ENCODE measurements at places on chromosomes 11 and 22.

DNA sequence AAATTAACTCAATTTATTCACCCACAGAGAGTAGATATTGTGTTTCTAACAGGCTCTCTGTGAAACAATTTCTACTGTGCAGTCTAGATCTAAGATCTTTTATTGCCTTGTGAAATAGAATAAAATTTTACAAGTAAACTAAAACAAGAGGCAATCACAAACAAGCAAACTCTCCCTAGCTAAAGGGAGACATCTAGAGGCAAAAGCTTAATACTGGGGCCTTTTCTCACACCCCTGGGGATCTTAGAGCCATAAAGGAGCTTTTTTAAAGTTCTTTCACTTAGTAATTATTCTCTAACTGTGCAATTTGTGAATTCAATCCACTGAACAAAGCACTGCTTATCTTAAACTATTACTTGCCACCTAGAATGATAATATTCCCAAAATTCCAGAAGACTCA is 19.7 kb downstream of the ALG9 start:
- no peak for DNase-seq

- no peak for DNase-seq
Observed at GRCh38 chr11:61954106-61954850, 4.1 kb downstream of the BEST1 start.

DNA sequence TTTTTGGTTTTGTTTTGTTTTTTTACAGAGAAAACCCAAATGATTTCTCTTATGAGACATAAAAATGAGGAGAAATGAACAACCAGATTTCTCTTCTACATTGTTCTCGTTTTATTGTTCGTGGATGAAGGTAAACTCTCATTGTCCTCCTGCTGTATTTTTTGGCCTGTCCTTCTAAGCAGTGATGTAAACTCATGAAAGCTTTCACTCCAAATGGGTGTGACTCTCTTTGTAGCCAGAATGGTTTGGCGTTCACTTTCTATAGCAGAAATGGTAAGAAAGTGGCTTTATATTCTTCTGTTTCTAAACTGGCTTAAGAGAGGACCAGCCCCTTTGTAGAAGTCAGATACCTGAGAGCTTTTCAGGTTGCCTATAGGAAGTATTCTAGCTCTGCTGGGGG is 15.5 kb upstream of the BMAL1 start:
- no peak for DNase-seq

DNA sequence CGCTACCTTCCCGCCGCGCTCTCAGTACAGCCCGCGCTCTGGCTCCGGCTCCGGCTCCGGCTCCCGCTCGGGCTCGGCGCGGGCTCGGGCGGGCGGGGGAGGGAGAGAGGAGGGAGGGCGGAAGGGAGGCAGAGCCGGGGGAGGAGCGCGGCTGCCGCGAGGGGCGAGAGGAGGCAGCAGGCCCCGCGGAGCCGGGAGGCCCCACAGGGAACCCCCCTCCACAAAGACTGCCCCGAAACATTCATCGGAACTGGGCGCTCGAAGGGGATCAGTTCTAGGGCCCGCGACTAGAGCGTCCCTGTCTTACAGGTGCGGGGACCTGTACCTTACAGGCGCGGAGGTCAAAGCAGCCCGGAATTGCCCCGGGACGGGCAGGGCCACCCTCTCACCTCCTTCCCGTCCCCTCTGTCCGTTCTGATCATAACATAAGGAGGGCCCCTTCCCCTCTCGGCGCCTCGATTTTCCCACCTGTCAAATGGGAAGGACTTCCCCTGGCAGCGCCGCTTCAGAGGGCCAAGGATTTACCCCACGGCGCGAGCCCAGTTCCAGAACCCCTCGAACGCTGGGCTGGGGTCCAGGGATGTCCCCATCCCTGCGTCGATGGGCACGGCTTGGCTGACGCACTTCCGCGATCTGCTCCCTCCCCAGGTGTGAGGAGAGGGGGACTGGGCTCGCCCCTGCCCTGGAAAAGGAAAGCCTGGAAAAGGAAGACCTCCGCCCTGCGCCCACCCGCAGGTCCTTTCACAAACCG is at the start of gene SHISA8:
Gene SHISA8 (minus strand): TSS at position 40 of the 751 bp plus-strand sequence. CDS start 407 bp downstream, outside the sequence.
- DNase-seq: peak; percentile 55

GRCh38 chr22:21666786-21667185 is 974 bp downstream of the PPIL2 start:
- DNase-seq: no peak

GRCh38 chr11:130175898-130176297 is 16.3 kb downstream of the ST14 start:
- no peak for DNase-seq

GRCh38 chr11:44950031-44950624 is 555 bp downstream of the TP53I11 start:
- DNase-seq: peak; percentile 14

DNA sequence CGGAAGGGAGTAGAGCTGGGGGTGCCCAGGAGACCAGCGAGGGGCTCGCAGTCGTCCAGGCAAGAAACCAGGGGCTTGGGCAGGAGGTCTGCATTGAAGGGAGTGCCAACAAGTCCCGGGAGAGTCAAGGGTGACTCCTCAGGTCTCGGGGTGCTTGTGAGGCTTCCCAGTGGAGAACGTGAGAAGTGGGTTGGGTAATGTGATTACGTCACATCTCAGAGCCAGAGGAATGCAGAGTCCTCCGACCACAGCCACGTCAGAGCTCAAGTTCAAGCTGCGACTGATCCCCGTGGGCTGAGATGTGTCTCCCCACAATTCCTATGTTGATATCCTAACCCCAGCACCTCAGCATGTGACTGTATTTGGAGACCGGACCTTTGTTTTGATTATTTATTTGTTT is 89.7 kb upstream of the SHANK2 start:
- DNase-seq: no peak

GRCh38 chr22:43168471-43169309 is 17.3 kb downstream of the TSPO start:
- DNase-seq: no peak

- no peak for DNase-seq
Observed at GRCh38 chr22:43396321-43396933, 15.4 kb upstream of the MPPED1 start.

DNA sequence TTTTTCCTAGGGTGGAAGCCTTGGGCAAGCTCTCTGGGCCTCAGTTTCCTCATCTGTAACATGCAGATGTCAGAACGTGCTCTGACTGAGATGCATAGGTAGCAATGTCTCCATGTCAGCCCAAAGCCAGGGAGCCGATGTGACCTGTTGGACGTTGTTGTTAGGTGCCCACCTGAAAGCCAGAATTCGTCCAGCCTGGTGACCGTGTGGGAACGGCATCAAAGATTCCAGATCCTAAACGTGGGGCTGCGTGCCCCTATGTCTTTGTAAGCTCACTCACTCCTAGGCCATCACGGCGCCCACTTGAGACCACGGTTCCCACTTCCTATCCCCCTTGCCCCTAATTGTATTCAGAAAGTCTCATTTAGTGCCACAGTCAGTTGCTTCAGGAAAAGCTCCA is 48.2 kb downstream of the FBLN1 start:
- DNase-seq: no peak

GRCh38 chr11:80086496-80087055 is 645.7 kb upstream of the TENM4 start:
- DNase-seq: no peak

DNA sequence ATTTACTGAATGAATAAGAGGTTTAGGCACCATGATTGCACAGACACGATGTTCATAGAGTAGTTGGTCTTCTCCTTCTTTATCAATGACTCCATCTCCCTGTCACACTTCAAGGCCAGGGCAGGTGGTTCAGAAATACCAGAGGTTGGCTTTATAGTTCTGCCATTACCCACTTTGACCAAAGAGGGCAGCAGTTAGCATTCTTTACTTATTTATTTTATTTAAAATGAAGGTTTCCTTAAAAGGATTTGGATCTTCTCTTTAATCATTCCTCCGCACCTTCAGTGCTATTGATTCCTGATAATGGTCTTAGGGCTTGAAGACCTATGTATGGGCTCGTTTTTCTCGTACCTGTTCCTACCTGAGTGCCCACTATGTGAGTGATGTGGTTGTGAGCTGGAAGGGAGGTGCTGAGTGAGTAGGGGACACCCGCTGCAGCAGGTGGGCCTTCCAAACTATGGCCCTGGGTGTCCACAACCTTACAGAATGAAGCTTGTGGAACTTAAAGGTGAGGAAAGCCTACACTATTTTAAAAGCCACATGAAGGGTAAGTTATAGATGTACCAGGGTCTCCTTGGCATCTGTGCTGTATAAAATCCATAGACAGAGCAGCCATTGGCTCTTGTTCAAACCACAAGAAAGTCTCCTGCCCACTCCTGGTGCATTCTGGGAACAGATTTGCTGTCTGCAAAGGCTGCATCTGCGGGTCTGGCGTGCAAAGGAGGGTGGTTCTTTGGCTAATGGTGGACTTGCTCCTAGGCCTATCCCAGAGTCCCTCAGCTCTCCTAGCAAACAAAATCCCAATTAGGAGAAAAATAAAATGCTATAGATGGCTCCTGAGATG is 35.0 kb downstream of the TIMP3 start:
- DNase-seq: no peak

DNA sequence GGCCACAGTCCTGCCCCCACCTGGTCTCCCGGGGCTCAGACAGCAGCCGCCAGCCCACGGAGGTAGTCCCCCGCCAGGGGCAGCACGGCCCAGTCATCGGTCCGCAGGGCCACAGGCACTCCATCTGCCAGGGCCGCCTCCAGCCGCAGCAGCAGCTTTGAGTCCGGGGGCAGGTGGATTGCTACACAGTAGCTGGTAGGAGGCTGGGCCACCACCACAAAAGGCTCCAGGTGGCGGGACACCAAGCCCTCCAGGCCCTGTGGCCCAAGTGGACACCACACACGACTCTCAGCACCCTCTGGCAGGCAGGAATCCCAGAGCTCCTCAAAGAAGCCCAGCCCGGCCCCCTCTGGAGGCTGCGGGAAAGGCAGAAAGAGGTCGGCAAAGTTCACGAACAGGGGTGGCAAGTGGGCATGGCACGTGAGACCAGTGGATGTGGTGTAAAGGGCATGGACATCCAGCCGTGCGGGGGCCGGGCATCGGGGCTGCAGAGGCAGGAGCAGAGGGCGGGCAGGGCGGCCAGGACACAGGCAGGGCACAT is 2.9 kb downstream of the AP5B1 start:
- DNase-seq: no peak

DNA sequence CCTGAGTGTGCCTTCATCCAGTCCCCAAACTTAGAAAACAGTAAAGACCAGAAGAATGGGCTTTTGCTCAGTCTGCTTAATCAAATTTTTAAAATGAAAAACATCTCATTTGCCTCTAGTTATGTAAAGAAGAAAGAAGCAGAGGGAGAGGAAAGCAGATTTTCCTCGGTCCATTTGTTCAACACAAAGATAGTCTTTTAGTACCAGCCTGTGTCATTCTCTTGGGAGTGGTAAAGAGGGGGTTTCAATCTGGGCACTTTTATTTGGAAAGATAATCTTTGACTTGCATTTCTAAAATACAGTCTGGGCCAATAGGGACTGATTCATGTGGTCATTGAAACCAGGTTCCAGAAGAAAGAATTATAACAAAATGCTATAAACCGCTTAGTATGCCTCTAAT is 29.5 kb downstream of the KREMEN1 start:
- no peak for DNase-seq

DNA sequence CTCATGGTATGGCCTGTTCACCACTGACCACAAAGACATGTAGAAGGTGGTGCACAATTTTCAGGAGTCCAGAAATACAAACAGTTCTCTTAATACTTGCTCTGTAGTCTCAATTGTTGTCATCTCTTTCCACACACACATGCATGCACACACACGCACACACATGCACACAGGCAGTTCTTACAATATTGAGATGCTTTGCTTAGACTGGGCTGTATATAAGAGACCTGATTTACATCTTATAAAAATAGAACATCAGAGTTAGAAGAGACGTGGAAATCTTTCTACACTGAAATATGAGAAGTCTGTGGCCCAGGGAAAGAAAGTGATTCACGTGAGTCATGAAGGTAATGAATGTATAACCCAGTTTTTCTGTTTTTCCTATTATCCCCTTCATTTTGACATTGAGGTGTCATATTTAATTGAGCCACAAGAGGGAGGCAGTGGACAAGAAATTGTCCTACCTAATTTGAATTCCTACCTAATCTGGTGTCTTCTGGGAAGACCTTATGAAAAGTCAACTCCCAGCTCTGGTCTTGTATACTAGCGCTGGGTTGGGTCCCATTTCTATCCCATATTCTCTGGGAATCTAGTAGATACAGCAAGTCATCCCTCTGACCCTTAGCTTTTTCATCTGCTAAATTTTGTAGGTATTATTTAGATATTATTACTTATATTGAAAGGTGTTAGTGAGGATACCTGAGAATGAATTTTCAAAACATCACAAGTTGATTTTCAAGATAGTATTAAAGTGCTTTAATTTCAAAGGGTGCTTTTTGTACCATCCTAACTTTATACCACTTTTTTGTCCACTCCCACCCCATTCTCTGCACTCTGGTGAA is 14.9 kb upstream of the MS4A4A start:
- DNase-seq: no peak

GRCh38 chr22:19619144-19620009 is 94.9 kb upstream of the SEPTIN5 start:
- DNase-seq: no peak

- DNase-seq: no peak
Observed at GRCh38 chr22:45547016-45547345, 44.3 kb downstream of the FBLN1 start.

- DNase-seq: no peak
Observed at GRCh38 chr11:952406-953385, 27.0 kb downstream of the AP2A2 start.

DNA sequence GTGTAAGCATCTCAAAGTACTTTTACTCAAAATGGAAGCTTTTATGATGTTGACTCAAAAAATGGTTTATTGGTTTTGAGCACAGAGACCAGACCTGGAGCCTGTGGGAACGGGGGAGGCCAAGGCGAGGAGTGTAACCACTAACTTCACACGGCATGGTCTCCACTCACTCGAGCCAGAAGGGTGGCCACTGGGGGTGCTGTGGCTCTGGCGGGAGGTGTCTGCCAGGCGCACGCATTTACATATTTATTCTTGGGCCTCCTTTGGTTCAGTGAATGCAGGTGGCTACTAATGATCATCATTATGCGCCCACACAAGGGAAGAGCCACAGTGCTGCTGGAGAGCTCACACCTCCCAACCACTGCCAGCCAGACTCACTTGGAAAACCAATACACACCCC is 64.6 kb downstream of the FLRT1 start:
- DNase-seq: no peak
